ENCODE measurements at places on chromosomes 1 and 21. TPM values are rescaled to one million over a fixed set of nuclear protein-coding genes. Genes with fewer than 3 reads are reported as not detected.

Gene CLCA2
- not detected for total RNA-seq

Gene ELF3
- under 0.01 TPM for total RNA-seq

Gene ASCL5
- total RNA-seq = not detected

Gene OR6K3
- total RNA-seq = not detected

Gene AQP10
- total RNA-seq = not detected

Gene EPHA10
- total RNA-seq = not detected
